Stimulated activated CD4-positive, alpha-beta T cell treated with anti-CD3 and anti-CD28 coated beads, Interleukin-1b, Interleukin-23, amount 100 ng/mL, for 24 hours (primary cell): ENCODE measurements at places on chromosomes 11 and 22.

DNA sequence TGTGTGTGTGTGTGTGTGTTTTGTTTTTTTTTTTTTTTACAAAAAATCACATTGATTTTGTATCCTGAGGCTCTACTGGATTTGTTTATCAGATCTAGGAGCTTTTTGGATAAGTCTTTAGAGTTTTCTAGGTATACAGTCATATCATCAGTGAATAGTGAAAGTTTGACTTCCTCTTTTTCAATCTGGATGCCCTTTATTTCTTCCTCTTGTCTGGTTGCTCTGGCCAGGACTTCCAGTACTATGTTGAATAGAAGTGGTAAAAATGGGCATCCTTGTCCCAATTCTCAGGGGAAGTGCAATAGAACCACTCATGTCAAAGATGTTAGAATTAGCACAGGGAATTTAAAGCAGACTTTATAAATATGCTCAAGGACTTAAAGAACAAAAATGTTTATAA lies 32.6 kb upstream of the PRDM11 start:
- no peak for DNase-seq

GRCh38 chr11:28346721-28347120 lies 238.5 kb downstream of the METTL15 start:
- DNase-seq = no peak

DNA sequence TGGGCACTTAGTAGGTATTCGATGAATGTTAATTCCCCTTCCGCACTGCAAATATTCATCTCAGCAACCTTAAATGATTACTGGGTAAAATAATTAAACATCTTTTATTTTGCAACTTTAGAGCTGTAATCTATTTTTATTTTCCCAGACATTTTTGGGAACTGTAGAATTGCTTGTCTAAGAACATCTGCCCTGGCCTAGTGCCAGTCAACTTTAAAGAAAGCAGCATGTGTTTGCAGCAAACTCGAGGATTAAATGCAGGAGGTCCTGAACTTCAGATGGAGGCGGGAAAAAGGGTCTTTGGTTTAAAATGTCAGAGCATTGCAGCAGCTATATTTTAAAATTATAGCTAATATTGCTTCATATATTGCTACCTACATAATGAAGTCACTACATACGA lies 190.0 kb downstream of the PGR start:
- DNase-seq = no peak

DNA sequence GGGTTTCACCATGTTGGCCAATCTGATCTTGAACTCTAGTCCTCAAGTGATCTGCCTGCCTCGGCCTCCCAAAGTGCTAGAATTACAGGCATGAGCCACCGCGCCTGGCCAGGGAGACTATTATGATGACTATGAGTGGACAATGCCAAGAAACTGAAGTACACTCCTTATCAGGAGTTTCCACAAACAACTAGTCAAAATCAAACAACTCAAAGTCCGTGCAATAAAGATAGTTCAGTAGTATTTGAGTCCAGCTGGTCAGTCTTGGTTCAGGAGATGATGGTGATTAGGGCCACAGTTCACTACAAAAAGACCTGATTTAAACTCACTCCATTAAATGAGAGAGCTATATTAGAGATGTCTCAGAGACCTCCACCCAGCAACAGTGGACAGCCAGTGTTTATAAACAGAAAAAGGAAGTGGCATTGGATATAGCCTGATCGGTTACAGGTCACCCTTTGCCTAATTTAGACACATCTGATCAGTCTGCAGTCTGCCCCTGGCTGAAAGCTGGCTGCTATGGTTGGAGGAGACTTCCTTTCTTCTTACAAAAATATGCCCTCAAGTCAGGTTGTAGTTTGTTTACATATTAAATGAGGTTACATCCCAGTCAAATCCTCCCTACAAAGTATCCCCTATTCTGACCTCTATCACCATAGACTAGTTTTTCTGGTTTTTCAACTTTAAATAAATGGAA lies 17.0 kb downstream of the CD3E start:
- DNase-seq = no peak

DNA sequence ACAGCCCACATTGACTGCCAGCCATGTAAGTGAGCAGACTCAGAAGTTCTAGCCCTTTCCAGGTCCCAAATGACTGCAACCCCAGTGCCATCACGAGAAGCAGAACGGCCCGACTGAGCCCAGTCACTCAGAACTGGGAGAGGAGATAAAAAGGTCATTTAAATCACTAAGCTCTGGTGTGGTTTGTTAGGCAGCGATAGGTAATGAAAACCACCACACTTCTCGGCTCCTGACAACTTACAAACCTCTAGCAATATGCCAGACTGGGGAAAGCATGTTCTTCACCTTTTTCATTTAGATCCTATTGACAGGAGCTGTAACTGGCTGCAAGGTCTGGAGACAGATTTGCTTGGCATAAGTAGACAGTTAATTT lies 6.7 kb downstream of the SLC15A3 start:
- no peak for DNase-seq

GRCh38 chr22:23376256-23376655 lies 195.9 kb downstream of the BCR start:
- no peak for DNase-seq

- no peak for DNase-seq
These were observed 25.2 kb upstream of the DEPDC7 start for GRCh38 chr11:32990481-32990880.

DNA sequence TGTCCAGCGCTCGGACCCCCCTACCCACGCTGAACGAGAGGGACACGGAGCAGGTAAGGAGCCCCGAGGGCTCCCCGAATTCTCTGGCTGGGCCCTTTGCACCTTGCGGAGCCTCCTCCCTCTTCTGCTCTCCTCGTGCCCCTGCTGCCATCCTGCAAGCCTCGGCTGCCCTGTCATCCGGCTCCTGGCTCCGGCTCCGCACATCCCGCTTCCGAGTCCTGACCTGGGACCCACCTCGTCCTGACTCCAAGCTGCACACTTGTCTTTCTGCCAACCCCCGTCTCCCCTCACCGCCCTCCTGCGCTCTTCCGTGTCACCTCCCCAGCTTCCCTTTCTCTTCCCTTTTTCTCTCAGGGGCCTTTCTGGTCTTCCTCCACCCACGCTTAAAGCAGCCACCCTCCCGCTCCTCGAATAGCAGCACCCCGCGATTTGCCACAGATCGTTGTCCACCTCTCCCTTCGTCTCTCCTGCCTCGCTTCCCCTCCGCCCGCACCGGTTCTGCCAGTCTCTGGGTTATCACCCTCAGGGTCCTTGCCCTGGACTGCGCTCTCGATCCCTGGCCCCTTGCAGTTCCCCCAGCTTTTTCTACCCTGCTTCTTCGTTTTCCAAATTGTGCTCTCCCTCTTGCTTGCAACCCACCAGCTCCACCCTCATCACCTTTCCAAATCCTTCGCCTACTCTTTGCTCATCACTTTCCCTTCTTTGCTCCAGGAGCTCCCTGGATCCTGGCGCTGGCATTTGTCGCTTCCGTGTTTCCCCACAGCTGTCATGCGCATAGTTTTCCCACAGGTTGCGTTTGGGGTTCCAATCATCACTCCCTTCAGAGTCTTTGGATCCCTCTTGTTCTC lies 822 bp downstream of the MARK2 start:
- DNase-seq = peak; percentile 14

DNA sequence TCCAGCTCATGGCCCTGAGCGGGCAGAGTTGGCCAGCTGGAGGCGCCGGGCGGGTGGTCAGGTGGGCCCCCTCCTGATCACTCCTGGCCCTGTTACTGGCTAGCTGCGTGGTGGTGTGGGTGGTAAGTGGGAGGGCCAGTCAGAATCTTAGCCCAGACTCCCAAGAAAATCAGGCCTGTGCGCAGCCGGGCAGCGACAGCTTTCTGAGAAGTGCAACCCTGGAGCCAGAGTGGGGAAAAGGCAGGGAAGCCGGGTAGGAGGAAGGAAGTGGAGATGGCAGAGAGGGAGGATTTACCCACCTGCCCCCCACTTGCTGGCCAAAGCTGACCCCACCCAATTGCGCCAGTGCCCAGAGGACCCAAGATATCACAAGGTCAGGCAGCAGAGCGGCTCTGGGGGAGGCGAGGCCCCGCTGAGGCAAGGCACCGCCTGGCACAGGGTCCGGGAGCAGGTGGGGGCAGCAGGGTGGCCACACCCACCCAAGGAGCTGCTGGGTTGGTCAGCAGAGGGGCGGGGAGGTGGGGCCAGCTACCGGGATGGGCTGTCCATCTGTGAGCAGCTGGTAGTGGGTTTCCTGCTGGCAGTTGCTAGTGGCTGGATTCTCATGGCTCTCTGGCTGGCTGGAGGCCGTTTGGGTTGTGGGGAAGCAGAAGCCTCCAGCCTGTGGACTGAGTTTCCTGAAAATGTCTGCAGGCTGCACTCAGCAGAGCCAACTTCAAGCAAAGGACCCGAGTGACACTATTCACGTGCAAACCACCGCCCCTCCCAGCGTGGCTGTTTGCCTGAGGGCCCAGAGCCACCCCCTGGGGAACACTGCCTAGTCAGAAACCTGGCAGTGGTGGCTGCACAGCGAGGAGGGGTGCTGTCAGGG lies 196.4 kb downstream of the IGLL1 start:
- no peak for DNase-seq

- no peak for DNase-seq
These were observed 22.3 kb downstream of the MMP27 start for GRCh38 chr11:102683277-102683676.

GRCh38 chr11:73586791-73587190 lies 11.1 kb downstream of the FAM168A start:
- DNase-seq = no peak

- DNase-seq = peak; percentile 39
These were observed 23.6 kb downstream of the ALX4 start for GRCh38 chr11:44286268-44286880.

- DNase-seq = no peak
These were observed 957.6 kb upstream of the CCDC90B start for GRCh38 chr11:84243629-84244263.

- peak; percentile 33 for DNase-seq
These were observed at the start of gene POGLUT3 for GRCh38 chr11:108498046-108498815. TSS of gene POGLUT3 (minus strand) at chr11:108498384. CDS start at chr11:108498366, 18 bp downstream.

- DNase-seq = no peak
These were observed 72.1 kb upstream of the SLC22A12 start for GRCh38 chr11:64518928-64519327.

GRCh38 chr22:49996518-49997250 lies 15.9 kb downstream of the IL17REL start:
- DNase-seq = no peak

- no peak for DNase-seq
These were observed 35.0 kb downstream of the TREH start for GRCh38 chr11:118644496-118644895.

DNA sequence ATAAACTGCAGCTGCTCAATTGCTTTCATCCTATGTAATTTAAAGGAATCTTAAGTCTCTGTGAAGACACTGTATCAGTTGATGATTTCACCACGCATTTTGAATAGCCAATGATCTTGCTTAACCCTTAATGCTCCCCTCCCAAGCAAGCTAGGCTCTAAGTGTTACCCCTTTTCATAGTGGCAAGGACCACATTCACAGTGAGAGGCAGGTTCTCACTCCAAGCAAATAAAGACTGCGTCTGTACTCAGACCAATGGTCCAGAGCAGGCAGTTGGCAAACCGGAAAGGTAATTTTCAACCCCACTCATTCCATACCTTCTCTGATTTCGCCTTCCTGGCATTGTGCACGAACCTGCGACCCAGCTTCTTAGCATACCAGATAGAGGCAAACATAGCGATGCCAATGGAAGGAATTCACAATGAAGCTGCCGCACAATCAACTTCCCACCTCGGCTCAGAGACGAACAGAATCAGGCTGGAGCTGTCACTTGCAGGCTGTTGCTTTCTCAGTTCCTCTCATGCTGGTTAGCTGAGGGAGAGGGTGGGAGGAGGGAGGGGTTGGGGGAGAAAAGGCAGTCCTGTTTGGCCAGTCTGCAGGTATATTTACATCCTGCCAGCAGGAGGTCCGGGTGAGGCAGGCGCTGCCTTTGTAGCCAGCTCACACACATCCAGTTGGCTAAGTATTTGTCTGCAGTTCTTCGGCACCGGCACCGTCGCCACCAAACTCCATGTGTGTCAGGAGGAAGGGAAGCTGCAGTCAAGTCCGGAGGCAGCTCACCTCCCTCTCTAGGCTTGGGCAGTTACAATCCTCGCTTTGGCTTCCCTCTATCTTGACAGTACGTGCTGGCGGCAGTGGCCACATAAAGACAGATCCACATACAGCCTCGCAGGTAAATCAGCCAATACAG lies 1151.2 kb upstream of the CCDC90B start:
- no peak for DNase-seq

DNA sequence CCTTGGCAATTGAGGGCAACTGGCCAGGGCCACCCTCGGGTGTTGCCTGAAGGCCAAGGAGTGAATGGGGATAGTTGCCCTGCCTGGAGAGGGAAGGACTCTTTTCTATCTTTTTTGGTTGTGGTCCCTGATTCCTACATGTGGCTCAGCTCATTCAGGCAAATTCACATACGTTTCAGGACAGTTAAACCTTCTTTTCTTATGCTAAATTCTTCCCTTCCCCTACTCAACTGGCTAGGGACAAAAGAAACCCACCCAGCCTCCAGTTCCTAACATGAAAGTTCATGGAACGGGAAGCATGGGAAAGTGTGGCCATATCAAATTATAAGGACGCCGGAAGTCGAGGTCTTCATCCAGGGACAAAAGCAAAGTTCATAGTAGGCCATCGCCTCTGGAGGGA lies 26.3 kb upstream of the APLNR start:
- DNase-seq = no peak

- DNase-seq = no peak
These were observed 91.7 kb downstream of the PDE2A start for GRCh38 chr11:72582206-72583176.

DNA sequence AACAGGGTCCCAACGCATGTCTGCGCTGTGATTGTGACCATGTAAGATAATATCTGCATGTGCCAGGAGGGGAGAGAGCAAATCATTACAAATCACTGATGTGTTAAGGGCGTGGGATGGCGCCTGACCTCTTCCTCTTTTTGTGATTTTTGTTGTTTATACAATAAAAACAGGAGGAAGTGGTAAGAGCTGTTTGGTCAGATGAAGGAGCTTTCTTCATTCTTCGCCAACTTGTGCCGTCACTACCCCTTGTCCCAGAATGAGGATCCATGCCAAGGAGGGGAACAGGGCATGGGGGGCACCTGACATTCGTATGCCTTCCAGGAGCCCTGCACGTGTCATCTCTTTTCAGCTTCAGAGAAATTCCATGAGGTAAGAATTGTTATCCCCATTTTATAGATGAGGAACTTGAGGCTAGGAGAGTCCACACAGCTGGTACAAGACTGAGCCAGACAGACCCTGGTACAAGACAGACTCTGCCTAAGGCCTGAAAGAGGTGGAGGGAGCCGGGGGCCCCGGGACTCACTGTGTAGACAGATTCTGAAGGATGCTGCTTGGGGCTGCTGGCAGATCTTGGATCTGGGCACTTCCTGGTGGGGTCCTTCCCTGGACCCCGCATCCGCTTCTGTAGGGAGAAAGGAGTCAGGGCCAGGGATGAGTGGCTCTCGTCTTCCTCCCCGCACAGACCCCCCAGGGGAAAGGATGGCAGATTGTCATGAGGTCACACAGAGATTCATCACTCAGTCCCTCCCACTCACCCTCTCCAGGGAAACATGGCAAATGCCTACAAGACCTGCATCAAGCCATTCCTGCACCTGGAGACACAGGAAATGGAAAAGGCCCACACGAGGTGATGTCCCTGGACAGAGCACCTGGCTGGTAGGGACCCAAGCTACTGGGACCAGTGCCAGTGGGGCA lies 34.6 kb downstream of the NFAM1 start:
- no peak for DNase-seq

GRCh38 chr11:20374741-20375300 lies 11.3 kb downstream of the HTATIP2 start:
- DNase-seq = no peak

GRCh38 chr11:105181100-105181499 lies 41.5 kb upstream of the CARD18 start:
- DNase-seq = no peak

GRCh38 chr22:24431309-24432034 lies 4.1 kb downstream of the ADORA2A start:
- no peak for DNase-seq
